ENCODE measurements at places on chromosomes 4 and X.

GRCh38 chr4:185738038-185738552 lies 73.9 kb downstream of the SORBS2 start:
- no peak for DNase-seq

DNA sequence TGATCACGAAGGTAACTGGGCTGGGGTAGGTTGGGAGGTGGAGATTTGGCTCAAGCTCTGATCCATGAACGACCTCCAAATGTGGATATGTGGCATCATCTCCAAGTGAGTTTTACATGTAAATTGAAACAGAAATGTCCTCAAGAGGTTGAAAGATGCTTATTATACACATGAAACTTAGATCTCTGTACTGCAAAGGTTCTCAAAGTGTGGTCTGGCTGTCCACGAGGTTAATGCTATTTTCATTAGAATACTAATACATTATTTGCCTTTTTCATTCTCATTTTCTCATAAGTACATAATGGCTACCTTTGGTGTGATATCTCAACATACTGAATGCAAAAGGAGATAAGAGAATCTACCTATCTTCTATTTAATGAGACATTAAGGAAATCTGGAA lies 198.2 kb downstream of the RASL11B start:
- no peak for DNase-seq

DNA sequence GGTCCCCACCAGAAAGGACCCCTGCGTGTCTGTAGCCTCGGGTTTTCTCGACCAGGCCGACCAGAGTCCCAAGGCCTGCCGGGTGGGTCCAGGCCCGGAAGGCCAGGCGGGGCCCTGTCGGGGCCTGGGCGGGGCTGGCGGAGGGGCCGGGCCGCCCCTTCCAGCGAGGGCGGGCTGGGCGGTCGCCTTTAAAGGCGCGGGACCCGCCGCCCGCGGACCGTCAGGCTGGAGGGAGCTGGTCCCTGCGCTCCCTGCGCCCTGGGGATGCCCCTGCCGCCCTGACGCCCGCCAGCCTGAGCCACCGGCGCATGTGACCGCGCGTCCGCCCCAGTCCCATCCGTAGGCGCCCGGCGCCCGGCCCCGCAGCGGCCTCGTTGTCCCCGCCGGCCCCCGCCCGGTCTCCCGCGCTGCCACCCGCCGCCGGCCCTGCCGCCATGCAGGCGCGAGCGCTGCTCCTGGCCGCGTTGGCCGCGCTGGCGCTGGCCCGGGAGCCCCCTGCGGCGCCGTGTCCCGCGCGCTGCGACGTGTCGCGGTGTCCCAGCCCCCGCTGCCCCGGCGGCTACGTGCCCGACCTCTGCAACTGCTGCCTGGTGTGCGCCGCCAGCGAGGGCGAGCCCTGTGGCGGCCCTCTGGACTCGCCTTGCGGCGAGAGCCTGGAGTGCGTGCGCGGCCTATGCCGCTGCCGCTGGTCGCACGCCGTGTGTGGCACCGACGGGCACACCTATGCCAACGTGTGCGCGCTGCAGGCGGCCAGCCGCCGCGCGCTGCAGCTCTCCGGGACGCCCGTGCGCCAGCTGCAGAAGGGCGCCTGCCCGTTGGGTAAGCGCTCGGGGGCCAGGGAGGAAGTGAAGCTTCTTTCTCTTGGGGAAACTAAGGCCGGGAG lies at the start of gene HTRA3:
HTRA3 (plus strand) TSS at position 220 of the 883 bp plus-strand sequence; CDS start at position 435, 215 bp downstream.
- no peak for DNase-seq

DNA sequence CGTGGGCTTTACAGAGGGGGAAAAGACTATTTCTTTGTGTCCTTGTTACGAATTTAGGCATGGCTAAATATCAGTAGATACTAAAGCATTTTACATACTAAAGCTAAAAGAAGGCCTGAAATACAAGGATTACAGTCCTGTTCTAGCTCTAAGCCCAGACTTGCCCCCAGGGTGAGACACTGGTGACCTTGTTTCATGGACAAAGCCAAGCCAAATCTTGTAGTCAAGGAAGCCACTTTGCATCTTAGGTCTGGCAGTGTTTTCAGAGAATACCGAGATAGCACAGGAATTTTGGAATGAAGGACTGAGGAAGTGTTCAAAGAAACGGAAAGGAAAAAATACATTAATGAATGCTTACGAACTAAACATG lies 733 bp upstream of the G3BP2 start:
- no peak for DNase-seq

DNA sequence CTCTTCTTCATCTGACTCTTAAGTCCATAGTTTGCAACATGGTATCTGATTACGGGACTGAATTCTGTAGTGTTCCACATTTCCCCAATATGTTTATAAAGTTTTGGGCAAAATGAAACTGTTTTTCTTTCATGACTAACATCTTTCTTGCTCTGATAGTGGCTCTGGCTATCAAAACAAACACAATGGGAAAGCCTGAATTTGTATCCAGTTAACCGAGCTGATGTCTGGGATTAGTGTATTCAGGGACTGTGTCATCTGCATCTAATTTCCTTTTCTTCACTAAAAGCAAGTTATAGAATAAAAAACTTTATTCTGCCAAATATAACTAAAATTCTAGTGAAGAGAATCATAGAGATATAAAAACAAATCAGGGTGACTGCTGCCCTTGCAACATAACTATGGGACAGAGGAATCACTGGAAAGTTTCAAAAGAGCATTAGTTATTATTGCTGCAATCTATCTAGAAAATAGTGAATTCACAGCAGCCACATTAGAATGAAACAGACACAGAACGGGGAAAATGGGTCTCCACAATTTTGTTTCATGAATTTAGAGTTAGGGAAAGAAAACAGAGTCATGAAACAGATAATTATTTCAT lies 61.3 kb downstream of the ANTXR2 start:
- DNase-seq: no peak

DNA sequence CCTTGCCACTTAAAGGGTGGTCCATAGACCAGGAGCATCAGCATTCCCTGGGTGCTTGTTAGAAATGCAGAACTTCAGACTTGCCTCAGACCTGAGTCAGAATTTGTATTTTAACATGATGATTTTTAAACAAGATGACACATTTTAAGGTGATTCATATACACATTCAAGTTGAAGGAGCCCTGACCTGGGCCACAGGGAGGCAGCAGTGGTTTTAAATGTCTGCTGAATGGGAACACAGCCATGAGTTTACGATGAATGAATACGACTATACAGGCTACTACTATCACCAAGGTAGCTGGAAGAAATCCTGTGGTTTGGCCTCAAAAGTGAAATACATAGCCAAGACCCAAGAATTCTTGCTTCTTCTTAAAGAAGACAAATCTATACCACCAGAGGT lies 2.9 kb downstream of the HDAC8 start:
- DNase-seq: no peak

DNA sequence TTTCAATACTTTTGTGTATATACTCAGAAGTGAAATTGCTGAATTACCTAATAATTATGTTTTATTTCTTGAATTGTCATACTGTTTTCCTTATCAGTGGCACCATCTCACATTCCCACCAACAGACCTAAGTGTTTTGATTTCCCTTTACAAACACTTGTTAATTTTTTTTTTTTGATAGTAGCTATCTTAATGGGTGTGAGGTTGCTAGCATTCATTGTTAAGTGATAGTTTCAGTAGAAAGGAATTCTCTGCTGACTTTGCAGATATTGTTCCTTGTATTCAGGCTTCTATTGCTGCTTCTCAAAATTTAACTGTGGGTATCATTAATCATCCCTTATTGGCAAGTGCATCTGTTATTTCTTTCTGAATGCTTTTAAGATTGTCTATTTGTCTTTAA lies 927.5 kb upstream of the SLIT2 start:
- DNase-seq: no peak

DNA sequence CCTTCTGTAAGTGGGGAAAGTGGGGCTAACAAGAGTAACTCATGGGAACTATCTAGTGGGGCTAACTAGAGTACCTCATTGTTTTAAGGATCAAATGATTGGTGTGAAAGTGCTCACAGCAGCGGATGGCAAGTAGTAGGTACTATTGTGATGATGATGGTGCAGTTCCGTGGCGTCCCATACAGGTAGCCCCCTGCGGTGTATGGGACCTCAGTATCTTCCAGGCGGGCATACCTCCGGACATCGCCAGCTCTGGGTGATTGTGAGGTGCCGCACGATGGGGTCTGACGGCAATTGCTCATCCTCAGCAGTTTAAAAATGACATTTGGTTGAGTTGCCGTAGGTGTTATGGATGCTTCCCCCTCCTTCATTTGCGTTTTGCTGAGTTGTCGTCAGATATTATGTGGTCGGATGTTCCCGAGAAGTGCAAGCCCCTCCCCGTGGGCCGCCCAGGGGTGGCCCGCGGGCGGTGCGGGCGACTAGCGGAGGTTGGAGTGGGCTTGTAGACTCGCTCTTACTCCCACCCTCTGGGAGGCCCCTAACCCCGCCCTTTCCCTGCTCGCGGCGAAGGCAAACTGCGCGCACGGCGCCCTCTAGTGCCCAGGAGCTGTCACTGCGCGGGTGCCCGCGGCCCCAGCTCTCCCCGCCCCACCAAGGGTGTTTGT lies 18.3 kb upstream of the GPR101 start:
- DNase-seq: peak; percentile 73

- no peak for DNase-seq
Measured at GRCh38 chrX:134737061-134737460, 78.8 kb upstream of the PLAC1 start.

- DNase-seq: no peak
Measured at GRCh38 chrX:3066555-3066954, 25.3 kb downstream of the ARSF start.

GRCh38 chrX:12770440-12770839 lies 20.8 kb upstream of the PRPS2 start:
- DNase-seq: no peak

- DNase-seq: no peak
Measured at GRCh38 chr4:141213550-141213991, 7.1 kb upstream of the ZNF330 start.

GRCh38 chrX:151081016-151081415 lies 95.4 kb upstream of the GPR50 start:
- no peak for DNase-seq

DNA sequence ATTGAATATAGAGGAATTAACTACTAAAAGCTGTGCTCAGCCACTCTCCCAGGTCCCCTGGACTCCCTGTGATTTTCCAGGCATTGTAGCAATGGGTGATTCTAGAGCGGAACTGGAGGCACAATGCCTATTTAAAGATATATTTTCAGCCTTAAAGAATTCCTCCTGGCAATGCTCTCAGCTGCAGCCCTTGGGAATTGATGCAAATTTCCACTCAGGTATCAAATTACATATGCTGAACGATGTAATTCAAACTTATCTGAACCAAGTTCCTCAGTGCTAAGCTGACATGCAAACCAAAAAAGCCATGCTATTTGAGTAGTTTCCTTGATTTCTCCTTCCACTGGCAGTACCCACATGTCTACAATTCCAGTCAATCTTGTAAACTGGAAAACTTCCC lies 86.3 kb upstream of the GABRA3 start:
- DNase-seq: no peak

DNA sequence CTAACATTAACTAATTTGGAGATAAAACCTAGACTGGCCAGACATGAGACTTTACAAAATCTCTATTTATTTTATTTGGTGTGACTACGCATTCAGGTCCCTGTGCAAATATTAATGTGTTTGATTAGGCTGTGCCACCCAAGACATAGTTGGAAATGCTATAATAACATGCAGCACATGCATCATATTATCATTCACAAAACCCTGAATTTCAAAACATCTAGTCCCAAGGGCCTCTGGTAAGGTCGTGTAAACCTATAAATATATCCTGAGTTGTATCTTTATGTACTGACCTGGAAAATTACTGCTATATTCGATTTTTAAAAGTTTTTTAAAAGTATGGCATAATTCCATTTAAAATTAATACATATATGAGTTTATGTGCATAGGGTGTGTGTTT lies 47.1 kb upstream of the FAT4 start:
- no peak for DNase-seq

DNA sequence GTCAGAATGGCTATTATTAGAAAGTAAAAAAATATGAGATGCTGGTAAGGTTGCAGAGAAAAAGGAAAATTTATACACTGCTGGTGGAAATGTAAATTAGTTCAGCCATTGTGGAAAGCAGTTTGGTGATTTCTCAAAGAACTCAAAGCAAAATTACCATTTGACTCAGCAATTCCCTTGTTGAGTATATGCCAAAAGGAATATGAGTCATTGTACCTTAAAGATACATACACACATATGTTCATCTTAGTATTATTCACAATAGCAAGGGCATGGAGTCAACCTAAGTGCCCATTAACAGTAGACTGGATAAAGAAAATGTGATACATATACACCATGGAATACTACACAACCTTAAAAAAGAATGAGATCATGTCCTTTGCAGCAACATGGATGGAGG lies 148.2 kb downstream of the COMMD8 start:
- DNase-seq: no peak

- DNase-seq: no peak
Measured at GRCh38 chrX:15680401-15680800, 15.8 kb upstream of the CLTRN start.

DNA sequence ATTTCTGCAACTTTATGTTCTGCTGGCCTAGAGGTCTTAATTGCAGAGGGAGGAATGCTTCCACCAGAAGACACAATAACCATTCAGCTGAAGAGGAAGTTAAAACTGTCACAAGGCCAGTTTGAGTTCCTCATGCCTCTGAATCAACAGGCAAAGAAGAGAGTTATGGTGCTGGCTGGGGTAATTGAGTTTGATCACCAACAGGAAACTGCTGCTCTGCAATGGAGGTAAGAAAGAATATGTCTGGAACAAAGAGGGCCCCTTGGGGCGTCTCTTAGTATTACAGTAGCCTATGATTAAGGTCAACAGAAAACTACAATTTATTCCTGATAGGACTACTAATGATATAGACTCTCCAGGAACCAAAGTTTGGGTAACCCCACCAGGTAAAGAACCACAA lies 744.0 kb downstream of the FSTL5 start:
- DNase-seq: no peak

DNA sequence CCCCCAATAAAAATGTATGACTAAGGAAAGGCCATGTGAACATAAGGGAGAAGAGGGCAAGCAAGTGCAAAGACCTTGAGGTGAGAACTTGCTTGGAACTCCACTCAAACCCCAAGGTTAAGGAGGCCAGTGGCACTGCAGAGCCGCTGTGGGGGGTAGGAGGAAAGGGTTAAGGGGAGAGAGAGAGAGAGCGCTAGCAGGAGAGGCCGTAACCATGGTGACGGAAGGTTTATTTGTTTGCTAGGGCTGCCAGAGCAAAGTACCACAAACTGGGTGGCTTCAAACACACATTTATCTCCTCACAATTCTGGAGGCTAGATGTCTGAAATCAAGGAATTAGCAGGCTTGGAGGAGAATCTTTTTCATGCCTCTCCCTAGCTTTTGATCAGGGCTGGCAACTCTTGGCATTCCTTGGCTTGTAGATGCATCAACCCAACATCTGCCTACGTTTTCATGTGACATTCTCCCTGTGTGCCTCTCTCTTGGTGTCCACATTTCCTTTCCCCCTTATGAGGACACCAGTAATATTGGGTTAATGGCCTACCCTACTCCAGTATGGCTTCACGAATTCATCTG lies 35.2 kb downstream of the SMIM20 start:
- DNase-seq: no peak

DNA sequence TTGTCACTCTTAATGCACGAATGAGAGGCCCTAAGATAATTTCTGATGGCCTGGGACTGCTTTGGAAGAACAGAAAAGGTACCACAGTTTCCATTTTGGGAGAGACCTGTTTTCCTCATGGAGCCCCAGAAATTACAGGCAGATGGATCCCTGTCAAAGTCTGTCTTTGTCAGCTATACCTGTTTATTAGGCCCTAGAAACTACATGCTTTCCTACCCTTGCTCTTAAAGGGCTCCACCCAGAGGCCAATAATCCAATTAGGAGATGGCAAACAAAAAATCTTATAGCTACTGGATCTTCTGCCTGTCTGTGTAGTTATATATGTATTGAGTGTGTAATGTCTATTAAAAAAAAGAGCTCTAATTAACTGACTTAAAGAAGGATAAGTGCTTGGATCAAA lies 141.3 kb downstream of the NR3C2 start:
- no peak for DNase-seq

All from stimulated activated CD4-positive, alpha-beta T cell treated with anti-CD3 and anti-CD28 coated beads, Interleukin-4, amount 100 ng/mL, for 4 hours (primary cell).